ENCODE measurements at places on chromosomes 1 and 21.
A peak's percentile ranks its signal among the peaks of the same experiment; 100 is the strongest.

- no peak for DNase-seq
Observed at GRCh38 chr1:246677842-246678241, 46.4 kb upstream of the SCCPDH start.

GRCh38 chr1:208206092-208206698 is 38.0 kb downstream of the PLXNA2 start:
- DNase-seq: no peak

GRCh38 chr1:116325922-116326321 is 47.1 kb upstream of the ATP1A1 start:
- DNase-seq: no peak

DNA sequence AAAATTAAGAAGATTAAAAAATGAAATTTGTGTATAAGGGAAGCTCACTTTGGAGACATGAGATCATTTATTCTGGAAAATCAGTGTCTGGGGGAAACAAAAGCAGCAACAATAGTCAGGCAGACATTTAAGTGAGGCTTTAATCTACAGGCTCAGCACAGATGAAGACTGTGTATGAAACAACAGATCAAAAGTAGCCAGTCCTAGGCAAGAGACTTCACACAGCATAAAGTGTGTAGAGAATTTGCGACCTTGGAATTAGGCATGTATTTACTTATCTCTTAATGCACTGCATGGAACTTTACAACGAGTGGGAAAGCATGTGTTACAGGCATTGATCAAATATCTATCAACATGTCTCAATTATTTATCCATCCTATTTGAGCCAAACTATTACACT is 1099.9 kb downstream of the PLA2G4A start:
- no peak for DNase-seq

GRCh38 chr1:205449750-205450443 is 5.9 kb downstream of the BLACAT1 start:
- DNase-seq: peak; percentile 93
